ENCODE measurements at places on chromosomes 5 and 9. TPM values are rescaled to one million over a fixed set of nuclear protein-coding genes. Genes with fewer than 3 reads are reported as not detected.
A peak's percentile ranks its signal among the peaks of the same experiment; 100 is the strongest.

DNA sequence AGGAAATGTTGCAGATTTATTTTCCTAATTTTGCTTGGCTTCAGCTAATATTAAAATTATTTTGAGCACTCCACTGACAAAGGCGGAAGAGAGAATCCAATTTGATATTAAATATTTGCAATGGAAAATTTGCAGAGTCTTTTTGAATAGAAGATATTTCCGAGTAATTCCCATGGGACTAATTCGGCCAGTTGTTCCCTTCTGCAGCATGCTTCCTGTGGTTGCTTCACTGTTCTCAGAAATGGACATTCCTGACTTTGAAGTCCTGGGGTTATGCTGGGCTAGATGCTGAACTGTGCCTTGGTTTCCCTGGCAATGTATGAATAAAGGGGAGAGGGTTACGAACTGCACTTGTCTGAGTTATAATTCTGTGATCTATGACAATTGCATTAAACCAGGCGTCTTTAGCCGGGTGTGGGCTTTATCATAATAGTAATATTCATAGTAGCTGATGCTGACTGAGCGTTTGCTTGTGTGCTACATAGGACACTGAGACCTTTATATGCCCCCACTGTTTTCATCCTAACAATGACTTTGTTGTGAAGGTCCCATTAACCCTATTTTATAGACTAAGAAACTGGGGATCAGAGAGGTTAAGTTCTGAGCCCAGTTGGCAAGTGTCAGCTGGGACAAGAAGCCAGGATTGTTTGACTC is 114.5 kb upstream of the SPRY4 start:
- DNase-seq: no peak

DNA sequence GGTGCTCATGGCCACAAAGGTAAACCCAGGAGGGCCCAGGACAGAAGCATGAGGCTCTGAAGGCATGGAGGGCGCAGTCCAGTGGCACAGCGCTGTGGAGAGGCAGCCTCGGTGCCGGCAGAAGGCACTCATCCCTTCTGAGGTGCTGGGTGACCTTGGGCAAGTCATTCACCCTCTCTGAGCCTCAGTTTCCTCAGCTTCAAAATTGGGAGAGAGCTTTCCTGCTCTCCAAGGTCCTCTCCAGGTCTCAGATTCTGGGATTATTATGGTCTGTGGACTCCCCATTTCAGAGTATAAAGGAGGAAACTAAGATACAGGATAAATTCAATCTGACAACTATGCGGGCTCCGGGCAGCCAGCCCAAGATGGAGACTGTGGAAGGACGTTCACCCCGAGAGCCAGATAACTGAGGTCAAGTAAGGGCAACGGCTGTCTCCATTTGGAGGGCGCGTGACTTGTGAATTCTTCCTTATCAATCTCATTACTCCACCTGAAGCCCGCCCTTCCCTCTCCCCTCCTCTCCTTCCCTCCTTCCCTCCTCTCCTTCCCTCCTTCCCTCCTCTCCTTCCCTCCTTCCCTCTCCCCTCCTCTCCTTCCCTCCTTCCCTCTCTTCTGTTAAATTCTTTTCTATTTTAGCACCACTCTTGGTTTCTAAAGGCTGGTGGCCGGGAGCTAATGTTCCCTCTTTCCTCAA is 58.1 kb downstream of the LRSAM1 start:
- DNase-seq: no peak

GRCh38 chr5:54524082-54524481 is 6.5 kb downstream of the SNX18 start:
- no peak for DNase-seq

GRCh38 chr5:56148453-56148971 is 84.6 kb downstream of the ANKRD55 start:
- DNase-seq: peak; percentile 55

- DNase-seq: no peak
Measured at GRCh38 chr5:140594169-140594568, 29.5 kb downstream of the SLC35A4 start.

DNA sequence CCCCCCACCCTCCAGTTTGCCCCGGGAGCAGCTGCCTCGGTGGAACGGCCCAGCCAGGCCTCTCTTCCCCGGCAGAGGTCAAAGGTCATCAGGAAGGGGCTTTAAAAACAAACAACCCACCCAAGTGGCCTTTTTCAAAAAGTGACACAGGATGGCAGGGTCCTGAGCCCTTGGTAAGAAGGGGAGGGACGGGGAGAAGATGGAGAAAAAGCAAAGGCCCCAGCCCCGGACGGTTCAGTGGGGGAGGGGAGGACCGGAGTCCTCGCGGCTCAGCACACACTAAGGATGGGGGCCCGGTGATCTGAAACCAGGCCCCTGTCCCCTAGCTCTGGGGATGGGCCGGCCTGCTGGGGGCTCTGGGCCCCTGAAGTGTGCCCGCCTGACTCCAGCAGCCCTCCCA is 1.1 kb downstream of the PRRX2 start:
- no peak for DNase-seq

DNA sequence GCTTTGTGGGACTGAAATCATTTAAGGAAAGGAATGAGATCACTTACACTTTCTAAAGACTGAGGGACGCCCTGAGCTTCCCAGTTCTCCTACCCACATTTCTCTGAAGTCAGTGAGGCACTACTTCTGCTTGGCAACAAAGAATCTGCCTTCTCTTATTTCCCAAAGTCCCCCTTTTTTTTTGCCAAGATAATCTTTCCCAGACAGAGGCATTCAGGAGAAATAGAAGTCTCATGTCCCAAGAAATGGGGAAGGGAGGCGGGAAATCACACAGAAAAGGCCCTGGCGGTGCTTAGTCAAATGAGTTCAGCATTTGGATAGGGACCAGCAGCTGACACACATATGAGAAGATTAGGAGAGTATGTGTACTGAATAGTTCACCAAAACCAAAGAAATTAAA is 159.7 kb downstream of the MUSK start:
- DNase-seq: no peak

Gene DMAC1
- 11.0 TPM for total RNA-seq

GRCh38 chr9:134360897-134361296 is 34.6 kb downstream of the RXRA start:
- no peak for DNase-seq

Gene JADE2
- total RNA-seq: 73.4 TPM

DNA sequence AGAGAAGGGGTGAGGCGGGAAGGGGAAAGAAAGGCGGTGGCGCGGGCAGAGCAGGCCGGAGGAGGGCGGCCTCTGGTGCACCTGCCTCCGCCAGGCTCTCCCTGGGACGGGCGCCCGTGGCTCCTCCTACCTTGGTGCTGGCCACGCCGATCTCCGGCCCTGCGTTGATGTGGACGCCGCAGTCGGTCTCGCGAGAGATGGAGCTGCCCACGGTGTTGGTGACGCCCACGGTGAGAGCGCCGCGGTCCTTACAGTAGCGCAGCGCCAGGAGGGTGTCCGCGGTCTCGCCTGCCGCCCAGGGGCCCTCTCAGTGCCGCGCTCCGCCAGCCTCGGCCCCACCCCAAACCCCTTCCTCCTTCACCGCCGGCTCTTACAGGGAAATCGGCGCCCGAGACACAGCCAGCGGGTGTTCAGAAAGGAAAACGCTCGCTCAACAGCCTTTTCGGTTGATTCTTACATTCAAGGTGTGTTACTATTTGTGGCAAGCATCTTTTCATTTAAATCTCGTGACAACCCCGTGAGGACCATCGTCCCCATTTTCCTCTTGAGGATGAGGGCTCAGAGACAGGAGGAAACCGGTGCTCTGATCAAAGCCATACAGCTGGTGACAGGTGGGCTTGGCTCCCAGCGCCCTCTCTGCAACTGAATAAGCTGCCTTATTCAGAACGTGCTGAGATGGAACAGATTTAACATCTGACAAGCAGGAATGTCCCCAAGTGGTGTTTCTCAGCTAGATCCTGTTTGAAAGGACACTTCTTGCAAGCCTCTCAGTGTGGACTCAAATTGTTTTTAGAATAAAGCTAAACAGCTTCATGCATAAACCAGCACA is 22.0 kb upstream of the MAPK9 start:
- peak; percentile 71 for DNase-seq

Gene PCDHB15
- not detected for total RNA-seq

DNA sequence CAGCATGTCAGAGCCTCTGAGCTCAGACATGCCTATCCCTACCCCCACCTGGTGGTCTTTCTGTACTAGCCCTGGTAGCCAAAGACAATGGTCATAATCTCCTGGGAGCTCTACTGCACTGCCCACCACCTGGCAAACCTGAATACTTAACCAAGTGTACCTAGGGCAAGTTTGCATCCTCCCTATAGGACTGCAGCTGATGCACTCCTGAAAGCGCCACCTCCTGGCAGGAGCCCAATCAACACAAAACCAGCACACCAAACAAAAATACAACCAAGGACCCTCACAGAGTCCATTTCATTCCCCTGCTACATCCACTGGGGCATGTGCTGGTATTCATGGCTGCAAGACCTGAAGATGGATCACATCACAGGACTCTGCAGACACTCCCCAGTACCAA is 14.8 kb upstream of the FAM174A start:
- no peak for DNase-seq

- no peak for DNase-seq
Measured at GRCh38 chr5:62649476-62650113, 71.0 kb downstream of the LRRC70 start.

Gene LURAP1L
- total RNA-seq: not detected

DNA sequence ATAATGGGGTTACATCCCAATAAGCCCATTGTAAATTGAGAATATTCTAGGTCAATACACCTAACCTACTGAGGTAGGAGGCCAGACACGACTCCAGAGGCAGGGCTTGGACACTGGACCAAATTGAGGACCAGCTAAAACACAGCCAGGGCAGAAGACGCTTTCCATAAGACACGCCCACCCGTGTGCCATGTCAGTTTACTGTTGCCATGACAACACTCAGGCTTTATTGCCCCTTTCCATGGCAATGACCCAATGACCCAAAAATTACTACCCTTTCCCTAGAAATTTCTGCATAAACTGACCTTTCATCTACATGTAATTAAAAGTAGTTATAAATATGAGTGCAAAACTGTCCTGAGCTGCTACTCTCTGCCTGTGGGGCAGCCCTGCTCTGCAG is 31.5 kb downstream of the SLC22A4 start:
- DNase-seq: no peak

GRCh38 chr9:88464851-88465250 is 70.1 kb upstream of the NXNL2 start:
- DNase-seq: no peak

DNA sequence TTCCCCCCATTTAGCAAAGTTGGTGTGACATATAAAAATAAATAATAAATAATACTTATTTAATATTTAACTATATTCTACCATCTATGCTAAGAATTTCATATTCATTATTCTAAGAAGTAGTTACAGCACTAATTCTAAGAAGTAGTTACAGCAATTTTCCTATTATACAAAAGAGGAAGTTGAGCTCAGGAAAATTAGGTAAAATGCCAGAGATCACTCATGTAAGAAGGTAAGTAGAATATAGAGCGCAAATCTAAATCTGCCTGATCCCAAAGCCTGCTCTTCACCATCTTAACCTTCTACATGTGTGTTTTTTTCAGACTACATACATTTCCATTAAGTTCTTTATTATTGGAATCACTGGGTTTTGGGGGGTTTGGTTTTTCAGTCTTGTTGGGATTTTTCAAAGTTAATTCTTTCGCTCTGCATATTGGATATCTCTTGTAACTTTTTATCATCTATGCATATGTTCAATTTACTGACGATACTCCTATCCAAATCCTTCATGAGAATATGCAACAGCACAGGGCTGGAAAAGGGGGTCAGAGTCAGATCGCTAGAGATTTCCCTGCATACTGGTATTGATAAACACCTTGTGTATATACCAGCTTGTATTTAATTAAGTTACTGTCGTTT is 852.1 kb downstream of the MAT2B start:
- no peak for DNase-seq

DNA sequence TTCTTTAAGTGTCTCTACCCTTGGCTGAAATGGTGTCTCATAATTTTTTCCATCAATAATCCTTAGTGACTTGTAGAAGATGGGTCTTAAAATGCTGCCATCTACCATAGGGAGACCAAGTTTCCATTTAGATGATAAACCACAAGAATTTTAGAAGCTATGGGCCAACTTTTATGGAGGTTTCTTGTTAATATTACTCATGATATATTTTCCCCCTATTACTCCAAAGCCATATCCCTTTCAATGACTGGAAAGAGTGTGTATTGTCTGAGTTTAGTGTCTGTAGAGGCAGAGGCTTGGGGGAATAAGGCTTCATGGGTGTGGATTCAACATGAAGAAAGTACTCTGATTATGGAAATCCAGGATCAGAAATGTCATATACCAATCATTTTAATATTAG is 507.3 kb upstream of the TNC start:
- no peak for DNase-seq

GRCh38 chr9:94985649-94986048 is 259.1 kb downstream of the AOPEP start:
- no peak for DNase-seq

DNA sequence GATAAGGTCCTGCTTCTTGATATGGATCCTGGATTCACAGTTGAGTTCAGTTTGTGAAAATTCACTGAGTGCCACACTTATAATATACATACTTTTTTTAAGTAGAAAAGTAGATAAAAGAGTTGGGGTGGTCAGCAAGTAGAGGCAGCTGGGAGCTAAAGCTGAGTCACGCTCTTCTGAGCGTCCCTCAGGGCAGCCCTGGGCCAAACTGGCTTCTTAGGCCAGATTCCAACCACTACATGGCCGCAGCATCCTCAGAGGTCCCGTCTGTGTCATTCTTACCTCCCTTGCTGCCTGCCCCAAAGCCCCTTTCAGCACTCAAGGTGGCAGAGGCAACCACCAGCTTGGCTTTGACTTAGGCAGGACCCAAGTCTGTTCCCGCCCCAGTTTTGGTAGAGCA is 123.3 kb upstream of the TBC1D2 start:
- no peak for DNase-seq

- no peak for DNase-seq
Measured at GRCh38 chr9:95822015-95822414, 53.5 kb upstream of the ERCC6L2 start.

DNA sequence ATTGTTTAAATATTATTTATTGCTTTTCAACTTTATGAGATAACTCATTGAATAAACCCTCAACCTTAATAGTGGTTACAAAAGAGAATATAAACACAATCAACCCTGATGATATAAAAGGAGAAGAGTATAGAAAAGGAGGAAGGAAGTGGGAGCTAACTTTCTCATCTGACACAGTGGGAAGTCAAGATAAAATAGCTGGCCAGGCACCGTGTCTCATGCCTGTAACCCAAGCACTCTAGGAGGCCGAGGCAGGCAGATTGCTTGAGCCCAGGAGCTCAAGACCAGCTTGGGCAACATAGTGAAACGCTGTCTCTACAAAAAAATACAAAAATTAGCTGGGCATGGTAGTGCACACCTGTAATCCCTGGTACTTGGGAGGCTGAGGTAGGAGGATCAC is 93.5 kb downstream of the PPP2R2B start:
- no peak for DNase-seq

Gene NMUR2
- total RNA-seq: not detected

DNA sequence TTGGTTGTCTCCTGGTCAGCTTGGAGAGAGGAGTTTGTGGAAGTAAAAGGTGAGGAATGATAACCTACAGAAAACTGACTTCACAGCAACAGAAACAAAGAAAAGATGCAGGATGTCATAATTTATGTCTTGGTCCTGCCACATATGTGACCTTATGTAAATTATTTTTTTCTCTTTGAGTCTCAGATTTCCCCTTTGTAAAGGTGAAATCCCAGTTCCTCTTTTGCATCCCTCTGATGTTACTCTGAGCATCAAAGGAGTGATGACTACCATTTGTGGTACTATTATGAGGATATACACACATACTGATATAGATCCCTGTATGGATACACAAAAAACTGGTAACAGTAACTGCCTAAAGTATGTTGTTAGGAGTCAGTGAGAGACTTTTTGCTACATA is 1.4 kb upstream of the THG1L start:
- no peak for DNase-seq

Gene SURF2
- total RNA-seq: 10.0 TPM

Gene IFNA10
- total RNA-seq: not detected

Gene SLC34A1
- 0.07 TPM for total RNA-seq

Measured in activated naive CD4-positive, alpha-beta T cell treated with anti-CD3 and anti-CD28 coated beads, Interleukin-2, amount 50 U/mL, for 72 hours (primary cell).